Tibial nerve (tissue), 4 donors: ENCODE measurements at places on chromosomes 12 and 14. TPM values are rescaled to one million over a fixed set of nuclear protein-coding genes. Genes with fewer than 3 reads are reported as not detected.
A peak's percentile ranks its signal among the peaks of the same experiment; 100 is the strongest.

- H3K27ac ChIP-seq = peak overlapping the region; percentile 28
- H3K27me3 ChIP-seq = no peaks in the 10 kb centered on the region
- DNase-seq = no peak
Observed at GRCh38 chr12:23950210-23950774, 822 bp upstream of the SOX5 start.

- peak within 1 kb of the TSS; percentile 96 for H3K4me3 ChIP-seq
- peak; percentile 40 for DNase-seq
- H3K27me3 ChIP-seq = no peaks in the 10 kb centered on the region
- no peaks in the 10 kb centered on the region for H3K36me3 ChIP-seq
- peak within 1 kb of the TSS; percentile 91 for H3K27ac ChIP-seq
- no peaks in the 10 kb centered on the region for H3K4me1 ChIP-seq
Observed at GRCh38 chr12:65278576-65279368, at the start of gene MSRB3. Gene MSRB3, plus strand, starts transcription at chr12:65278683. Its CDS starts 29,897 bp downstream, at chr12:65308580.

The COX14 gene
- 54.3 TPM for total RNA-seq

DNA sequence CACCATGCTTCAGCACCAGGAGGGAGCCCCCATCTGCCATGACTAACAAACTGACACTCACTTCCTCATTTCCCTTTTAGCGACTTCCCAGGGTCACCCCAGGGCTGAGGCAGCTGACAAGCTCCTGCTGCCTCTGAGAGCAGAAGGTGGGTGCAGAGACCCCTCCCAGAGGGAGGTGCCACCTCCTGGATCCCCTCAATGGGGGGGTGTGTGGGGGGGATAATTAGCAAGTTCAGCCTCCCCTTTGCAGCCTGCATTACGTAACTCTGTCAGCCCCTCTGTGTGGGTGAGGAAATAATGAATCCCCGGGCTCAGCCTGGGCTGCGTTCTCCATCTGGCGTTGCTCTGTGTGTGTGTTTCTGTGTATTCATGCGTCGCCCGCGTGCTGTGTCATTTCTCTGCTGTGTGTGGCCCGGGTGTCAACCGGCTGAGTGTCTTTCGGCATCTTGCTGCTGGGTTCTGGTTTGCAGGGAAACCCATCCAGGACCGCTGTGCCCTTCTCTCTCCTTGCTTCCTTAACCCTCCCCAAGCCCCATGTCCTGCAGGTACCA, 28.0 kb downstream of the NOS1 start:
- H3K27ac ChIP-seq = no peak overlapping the region
- H3K27me3 ChIP-seq = no peaks in the 10 kb centered on the region
- H3K4me1 ChIP-seq = peaks cover 20% of the 10 kb centered on the region
- no peaks in the 10 kb centered on the region for H3K36me3 ChIP-seq
- no peak for DNase-seq

DNA sequence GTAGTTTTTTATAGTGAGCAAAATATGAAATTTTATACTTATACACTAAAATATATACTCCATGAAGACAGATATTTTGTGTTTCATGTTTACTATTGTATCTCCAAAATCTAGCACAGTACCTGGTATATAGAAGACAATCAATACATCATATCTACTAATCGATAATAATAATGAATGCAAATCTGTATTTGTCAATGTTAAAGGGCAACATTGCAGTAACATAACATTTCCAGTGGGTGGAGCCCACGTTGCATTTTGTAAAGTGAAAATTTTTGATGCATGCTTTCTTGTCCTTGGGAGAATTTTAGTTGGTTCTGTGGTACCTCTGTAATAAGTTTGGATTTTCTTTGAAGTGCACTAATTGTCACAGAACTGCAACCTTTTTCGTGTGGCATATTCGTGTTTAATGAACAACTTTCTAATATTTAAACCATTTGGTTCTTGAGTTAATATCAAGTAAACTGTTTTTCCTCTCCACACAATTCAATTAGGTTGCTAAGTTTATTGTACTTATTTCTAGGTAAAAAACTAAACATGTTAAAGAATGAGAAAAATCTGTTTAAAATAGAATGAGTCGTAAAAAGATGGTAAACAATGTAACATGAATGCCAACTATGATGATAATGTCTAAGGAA, 47.4 kb downstream of the AVPR1A start:
- H3K27ac ChIP-seq = no peak overlapping the region
- H3K4me3 ChIP-seq = no peak overlapping the region
- no peak for DNase-seq
- H3K27me3 ChIP-seq = no peaks in the 10 kb centered on the region
- H3K4me1 ChIP-seq = no peaks in the 10 kb centered on the region

The SLC6A15 gene
- 0.30 TPM for total RNA-seq

DNA sequence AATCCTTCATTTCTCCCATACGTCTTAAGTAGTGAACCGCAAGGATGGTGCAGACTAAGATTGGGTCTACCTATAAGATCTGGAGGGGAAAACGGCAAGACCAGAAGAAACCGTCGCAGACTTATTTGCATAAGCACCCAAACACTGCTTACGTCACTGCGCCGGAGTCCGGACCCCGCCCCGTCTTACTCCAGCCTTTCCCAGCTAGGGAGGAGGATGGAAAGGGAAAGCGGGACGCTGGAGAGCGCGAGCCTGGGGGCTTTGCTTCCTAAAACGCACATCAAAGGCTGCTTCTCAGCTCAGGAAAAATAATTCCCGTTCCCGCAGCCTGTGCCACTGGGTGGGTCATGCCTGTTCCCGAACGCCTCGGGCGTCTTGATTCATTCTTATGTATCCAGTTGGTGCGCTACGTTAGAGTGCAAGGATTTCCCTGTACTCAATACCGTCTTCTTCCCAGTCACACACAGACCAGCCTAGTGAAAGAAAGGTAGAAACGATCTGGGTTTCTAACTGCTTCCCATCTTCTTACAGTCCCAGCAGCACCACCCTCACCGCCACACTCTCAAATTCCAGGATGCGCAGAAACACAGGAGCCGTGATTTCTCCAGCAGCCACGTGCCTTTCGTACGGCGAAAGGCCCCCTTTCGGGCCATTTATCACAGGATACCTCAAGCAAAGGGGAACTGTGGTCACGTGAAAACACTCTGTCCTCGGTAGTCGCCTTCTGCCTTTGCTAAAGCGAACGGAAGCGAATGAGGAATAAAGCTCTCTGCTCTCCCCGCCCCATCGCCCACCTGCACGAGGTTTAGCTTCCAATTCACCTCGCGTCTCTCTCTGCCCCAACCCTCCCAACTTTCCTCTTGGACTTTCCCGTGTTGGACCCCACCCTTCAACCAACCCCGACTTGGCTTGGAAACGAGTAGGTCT, 1.1 kb downstream of the SLC6A15 start:
- H3K27me3 ChIP-seq = peaks cover 54% of the 10 kb centered on the region
- no peak overlapping the region for H3K27ac ChIP-seq
- peak overlapping the region; percentile 59 for H3K4me3 ChIP-seq
- no peaks in the 10 kb centered on the region for H3K36me3 ChIP-seq

DNA sequence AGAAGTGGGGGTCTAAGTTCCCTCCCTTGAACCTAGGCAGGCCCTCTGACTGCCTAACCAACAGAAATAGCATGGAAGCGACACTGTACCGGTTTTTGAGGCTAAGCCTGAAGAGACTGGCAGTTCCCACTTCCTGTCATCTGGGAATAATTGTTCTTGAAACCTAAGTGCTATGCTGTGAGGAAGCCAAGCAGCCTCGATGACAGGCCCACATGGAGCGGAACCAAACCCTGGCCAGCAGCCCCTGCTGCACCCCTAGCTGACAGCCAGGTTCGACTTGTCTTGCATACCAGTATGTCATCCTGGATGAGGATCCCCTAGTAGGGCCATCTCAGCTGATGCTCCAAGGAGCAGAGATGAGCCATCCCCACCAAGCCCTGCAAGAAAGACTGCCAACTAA, 6.4 kb upstream of the GPR68 start:
- DNase-seq = no peak
- H3K36me3 ChIP-seq = no peaks in the 10 kb centered on the region
- H3K27me3 ChIP-seq = no peaks in the 10 kb centered on the region
- no peak overlapping the region for H3K27ac ChIP-seq
- no peak overlapping the region for H3K4me3 ChIP-seq

DNA sequence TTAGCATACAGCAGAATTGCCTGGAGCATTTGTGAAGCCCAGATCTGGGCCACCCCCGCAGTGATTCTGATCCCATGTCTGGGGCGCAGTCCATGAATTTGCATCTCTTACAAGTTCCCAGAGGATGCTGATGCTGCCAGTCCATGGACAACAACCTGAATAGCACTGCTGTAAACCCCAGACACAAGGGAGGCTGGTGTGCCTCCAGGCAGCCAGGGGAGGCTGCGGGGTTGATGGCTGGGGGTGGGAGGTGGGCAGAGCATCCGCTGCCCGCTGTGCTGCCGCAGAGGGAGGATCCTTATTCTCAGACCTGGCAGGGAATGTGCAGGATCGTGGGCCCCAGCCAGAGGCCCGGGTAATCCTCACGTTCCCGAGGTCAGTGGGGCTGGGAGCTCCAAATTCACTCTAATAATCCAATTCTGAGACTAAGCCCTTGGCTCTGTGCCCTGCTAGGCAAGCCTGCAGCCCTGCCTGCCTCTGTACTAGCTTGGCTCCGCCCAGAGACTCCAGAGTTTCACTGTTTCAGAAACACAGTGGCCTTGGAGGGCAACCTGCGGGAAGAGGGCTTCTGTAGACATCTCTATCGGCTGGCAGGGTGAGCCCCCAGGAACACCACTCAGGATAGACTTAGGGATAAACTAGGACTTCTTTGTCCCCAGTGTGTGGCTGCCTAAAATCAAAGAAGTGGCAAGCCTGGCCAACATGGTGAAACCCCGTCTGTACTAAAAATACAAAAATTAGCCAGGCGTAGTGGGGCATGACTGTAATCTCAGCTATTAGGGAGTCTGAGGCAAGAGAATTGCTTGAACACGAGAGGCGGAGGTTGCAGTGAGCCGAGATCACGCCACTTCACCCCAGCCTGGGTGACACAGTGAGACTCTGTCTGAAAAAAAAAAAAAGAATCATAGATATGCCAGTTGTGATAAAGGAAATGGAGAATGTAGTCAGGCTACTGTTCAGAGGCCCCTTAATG, 17.8 kb upstream of the MLEC start:
- no peaks in the 10 kb centered on the region for H3K27me3 ChIP-seq

DNA sequence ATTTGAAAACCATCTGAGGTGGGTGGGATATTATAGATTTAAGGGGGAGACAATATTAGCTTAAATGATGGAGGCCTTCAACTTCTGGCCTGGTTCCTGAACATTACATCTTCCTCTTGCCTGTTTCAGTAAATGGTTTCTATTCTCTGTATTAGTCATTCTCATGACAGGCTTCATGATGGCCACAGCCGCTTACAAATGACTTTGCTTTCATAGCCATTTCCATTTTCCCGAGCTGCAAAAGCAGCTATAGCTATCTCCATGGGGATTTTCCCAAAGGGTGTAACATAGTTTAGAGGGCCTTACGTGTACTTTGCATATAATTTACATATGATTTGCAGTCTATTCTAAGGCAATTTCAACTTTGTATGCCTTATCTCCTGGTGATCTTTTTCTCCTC, 121.8 kb downstream of the NRXN3 start:
- no peaks in the 10 kb centered on the region for H3K36me3 ChIP-seq
- no peaks in the 10 kb centered on the region for H3K4me1 ChIP-seq
- no peak overlapping the region for H3K4me3 ChIP-seq
- DNase-seq = no peak

- H3K27me3 ChIP-seq = no peaks in the 10 kb centered on the region
- no peaks in the 10 kb centered on the region for H3K36me3 ChIP-seq
- no peak overlapping the region for H3K4me3 ChIP-seq
- no peak overlapping the region for H3K27ac ChIP-seq
- no peak for DNase-seq
Observed at GRCh38 chr12:66667906-66668305, 11.0 kb downstream of the GRIP1 start.

The MYF6 gene
- total RNA-seq = not detected

The DPF3 gene
- 0.22 TPM for total RNA-seq

GRCh38 chr12:91023326-91024004, 18.7 kb upstream of the EPYC start:
- H3K27ac ChIP-seq = no peak overlapping the region
- no peaks in the 10 kb centered on the region for H3K27me3 ChIP-seq

DNA sequence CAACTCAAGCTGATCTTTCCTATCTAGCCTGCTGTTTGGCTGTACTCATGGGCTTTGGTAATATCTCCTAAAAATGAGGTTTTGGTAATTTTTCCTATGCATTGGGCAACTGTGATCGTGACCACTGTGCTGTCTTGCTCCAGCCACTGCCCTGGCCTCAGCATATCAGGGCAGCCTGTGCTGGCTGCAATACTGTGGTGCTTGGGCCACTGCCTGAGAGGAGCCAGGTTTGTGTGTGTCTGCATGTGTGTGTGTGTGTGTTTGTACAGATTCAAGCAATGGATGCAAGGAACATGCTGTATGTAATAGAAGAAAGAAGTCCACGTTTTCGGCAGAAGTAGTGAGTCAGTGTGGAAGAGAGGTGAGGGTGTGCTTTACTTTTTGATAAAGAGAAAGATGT, 13.0 kb downstream of the ERG28 start:
- H3K27ac ChIP-seq = no peak overlapping the region
- H3K27me3 ChIP-seq = no peaks in the 10 kb centered on the region
- H3K36me3 ChIP-seq = peaks cover 68% of the 10 kb centered on the region
- DNase-seq = peak; percentile 35
- no peak overlapping the region for H3K4me3 ChIP-seq

- H3K36me3 ChIP-seq = no peaks in the 10 kb centered on the region
- H3K27ac ChIP-seq = no peak overlapping the region
- no peaks in the 10 kb centered on the region for H3K4me1 ChIP-seq
- H3K27me3 ChIP-seq = no peaks in the 10 kb centered on the region
Observed at GRCh38 chr14:56996721-56997399, 186.6 kb upstream of the OTX2 start.

The SERPINA4 gene
- total RNA-seq = not detected

The TPPP2 gene
- not detected for total RNA-seq

The VRTN gene
- total RNA-seq = not detected

The ZFYVE1 gene
- total RNA-seq = 16.5 TPM

The PROX2 gene
- not detected for total RNA-seq

- H3K27me3 ChIP-seq = no peaks in the 10 kb centered on the region
- H3K4me1 ChIP-seq = no peaks in the 10 kb centered on the region
- no peak overlapping the region for H3K27ac ChIP-seq
- no peak overlapping the region for H3K4me3 ChIP-seq
- H3K36me3 ChIP-seq = no peaks in the 10 kb centered on the region
Observed at GRCh38 chr14:30356438-30357202, 202.3 kb upstream of the G2E3 start.

GRCh38 chr12:48442179-48442847, 30.0 kb upstream of the ANP32D start:
- no peak overlapping the region for H3K4me3 ChIP-seq
- DNase-seq = no peak
- no peaks in the 10 kb centered on the region for H3K27me3 ChIP-seq

DNA sequence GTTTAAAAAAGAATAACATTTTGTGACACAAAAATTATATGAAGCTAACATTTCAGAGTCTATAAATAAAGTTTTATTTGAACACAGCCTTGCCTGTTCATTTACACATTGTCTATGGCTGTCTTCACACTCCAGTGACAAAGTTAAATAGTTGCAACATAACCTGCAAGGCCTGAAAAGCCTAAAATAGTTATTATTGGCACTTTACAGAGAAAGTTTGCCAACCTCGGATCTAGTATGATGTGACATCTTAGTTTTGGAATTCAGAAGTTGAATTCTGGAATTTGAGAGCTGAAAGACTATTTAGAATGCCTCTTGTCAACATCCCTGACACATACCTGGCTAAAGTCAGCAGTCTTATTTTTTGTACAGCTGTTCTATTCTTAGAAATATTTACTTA, 68.3 kb downstream of the DYRK2 start:
- H3K27ac ChIP-seq = no peak overlapping the region
- DNase-seq = no peak
- H3K36me3 ChIP-seq = no peaks in the 10 kb centered on the region
- H3K27me3 ChIP-seq = no peaks in the 10 kb centered on the region

The PLEKHD1 gene
- total RNA-seq = not detected

- no peaks in the 10 kb centered on the region for H3K36me3 ChIP-seq
- H3K27ac ChIP-seq = no peak overlapping the region
- DNase-seq = no peak
- H3K4me1 ChIP-seq = no peaks in the 10 kb centered on the region
Observed at GRCh38 chr14:92560106-92560865, 46.7 kb downstream of the RIN3 start.
